ENCODE measurements at places on chromosomes 6 and 20.

DNA sequence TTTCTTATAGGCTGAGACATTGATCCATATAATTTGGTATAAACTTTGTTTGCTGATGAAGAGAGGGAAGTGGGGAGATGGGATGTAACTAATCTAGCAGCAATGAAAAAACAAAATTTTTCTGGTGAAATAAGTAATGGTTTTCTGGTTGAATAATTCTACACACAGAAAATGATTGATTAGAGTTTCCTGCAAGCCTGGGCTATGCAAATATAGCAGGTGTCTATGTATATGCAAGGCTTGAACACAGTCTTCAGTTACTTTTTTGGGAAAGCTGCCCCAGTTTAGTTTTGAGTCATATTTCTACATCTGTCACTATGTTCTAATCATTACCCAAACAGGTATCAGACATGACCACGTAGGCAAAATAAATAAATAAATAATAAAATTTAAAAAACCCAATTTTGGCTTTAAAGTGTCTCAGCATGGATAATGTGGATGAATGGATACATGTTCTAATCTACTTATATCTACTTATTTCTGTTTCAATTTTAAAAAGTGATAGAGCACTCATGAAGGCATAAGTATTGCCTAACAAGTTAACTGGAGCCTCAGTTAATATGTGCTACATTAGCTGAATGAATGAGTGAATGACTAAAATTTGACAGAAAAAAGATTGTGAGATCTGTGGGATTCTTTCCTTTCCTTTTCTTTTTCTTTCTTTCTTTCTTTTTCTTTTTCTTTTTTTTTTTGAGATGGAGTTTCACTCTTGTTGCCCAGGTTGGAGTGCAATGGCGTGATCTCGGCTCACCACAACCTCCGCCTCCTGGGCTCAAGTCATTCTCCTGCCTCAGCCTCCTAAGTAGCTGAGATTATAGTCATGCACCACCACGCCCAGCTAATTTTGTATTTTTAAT lies 37.2 kb upstream of the TFB1M start:
- DNase-seq = no peak

DNA sequence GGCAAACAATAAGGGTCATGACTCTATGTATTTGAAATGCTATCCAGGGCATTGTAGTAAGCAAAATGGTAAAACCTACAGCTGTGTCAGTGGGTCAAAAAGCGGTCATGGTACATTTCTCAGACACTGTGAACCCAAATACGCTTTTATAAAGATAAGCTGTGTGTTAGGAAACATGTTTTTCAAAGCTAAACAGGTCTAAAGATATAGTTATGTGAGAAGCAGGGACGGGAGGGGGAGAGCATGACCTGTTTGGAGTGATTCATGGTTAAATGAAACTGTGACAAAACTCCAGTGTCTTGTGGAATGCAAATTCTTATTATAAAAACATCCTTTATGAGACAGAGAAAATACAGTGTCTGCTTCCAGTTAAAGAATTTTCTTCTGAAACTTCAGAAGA lies 205.4 kb upstream of the BMP2 start:
- no peak for DNase-seq

DNA sequence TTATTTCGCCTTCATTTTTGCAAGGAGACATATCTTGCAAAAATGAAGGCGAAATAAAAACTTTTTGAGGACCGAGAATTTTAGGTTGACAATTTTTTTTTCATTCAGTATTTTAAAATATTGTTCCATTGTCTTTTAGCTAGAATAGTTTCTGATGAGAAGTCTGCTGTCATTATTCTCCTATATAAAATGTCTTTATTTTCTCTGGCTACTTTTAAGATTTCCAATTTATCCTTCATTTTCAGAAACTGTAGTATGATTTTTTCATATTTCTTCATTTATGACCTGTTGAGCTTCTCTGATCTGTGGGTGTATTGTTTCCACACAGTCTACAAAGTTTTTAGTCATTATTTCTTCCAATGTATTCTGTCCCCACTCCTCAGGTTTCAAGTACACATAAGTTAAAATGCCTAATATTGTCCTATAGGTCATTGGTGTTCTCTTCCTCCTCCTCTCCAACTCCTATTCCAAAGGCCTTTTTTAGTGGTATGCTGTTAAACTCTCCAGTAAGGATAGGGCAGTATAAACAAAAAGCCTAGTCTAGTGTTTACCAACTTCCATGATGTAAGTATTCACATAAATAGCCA lies 15.7 kb downstream of the AHI1 start:
- no peak for DNase-seq

DNA sequence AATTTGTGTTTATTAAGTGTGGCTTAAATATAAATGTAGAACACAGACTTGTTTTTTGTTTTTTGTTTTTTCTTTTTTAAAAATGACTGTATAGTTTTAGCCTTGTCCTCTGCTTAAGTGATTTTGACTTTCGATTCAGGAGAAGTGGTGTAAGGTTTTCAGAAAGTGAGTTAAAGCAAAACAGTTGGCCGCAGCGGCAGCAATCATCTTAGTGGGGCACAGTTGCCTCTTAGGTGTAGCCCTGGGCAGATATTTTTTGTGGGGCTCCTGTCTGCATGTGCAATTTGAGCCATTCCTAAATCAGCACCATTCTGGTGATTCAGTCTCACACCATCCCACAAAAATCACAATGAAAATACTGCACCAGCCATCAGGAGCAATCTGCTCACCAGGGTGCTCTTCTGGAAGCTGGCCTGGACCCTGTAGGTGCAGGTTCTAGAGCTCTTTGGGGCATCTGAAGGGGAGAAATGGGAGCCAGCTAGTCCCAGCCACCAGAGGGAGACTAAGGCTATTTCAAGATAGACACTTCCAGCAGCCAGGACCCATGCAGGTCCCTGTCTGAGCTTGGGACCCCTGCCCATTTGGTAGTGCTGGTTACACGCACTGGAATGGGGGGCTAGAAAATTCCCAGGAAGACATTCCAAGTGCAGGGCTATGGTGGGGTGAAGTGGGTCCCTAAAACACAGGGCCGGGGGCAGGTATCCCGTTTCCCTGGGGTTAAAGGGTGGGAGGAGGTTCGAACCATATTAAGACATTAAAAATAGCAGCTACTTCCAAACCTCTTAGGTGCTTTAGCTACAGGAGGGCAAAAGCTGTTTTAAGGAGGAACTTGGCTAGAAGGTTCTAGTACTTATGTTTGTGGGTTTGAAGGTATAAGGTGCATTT lies 156.6 kb downstream of the NFATC2 start:
- no peak for DNase-seq

- DNase-seq = no peak
Measured at GRCh38 chr20:24109008-24109407, 120.4 kb upstream of the GGTLC1 start.

DNA sequence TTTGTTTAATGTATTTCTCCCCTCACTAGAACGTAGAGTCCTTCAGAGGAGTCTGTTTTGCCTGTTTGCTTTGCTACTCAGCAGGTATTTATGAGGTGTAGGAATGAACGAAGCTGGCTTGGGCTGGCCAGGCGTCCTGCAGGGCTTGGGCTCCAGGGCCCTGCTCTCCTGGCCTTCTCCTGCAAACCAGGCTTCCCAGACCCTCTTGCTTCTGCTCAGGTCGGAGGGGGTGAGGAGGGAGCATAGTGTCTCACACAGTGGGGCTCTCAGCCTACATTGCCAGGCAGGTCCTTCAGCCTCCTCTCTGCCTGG lies 24.6 kb upstream of the MLN start:
- no peak for DNase-seq

DNA sequence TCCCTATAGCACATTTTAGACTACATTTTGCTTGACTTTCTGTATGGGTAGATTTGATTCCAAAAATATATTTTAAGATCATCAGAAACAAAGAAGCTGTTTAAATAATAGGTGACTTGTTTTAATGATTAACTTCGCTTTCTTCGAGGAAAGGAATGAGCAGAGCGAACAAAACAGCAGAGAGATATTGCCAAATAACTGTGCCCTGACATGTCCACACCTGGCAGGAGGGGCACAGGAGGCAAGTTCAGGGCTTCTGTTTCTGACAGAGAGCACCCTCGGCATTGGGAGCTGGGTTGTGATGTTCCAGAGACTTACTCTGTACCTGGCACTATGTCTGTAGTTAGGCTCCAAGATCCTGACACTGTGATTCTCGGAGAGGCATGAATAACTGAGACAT lies 155.7 kb upstream of the SASH1 start:
- no peak for DNase-seq

- no peak for DNase-seq
Measured at GRCh38 chr6:139944131-139944530, 569.7 kb upstream of the CITED2 start.

- DNase-seq = no peak
Measured at GRCh38 chr6:147933224-147933623, 409.4 kb upstream of the SASH1 start.

- DNase-seq = no peak
Measured at GRCh38 chr20:23362392-23363256, 642 bp downstream of the GZF1 start.

DNA sequence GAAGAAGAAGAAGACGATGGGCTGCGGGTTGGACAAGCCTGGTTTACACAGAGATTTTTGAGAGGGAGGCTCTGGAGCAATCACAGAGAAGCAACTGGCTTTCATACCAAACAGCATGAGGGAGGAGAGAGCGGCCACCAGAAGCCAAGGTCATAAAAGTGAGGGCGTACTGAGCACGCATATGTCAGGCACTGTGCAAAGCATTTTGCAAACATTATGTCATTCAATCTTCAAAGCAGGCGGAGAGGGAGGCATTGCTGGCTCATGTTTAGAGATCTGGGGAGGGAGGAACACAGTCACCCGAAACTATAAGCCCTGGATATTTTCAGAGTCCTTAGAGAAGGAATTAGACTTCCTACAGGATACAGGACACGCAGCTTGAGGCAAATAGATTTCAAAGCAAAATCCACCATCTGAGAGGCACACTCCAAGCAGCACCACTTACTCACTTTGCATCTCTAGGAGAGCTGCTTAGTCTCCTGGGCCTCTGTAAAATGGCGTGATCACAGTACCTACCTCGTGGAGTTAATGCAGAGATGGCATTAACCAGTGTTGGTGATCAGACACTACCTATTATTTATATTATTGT lies 24.6 kb downstream of the RAMACL start:
- no peak for DNase-seq

- DNase-seq = no peak
Measured at GRCh38 chr6:90293319-90293953, 3.2 kb downstream of the BACH2 start.

DNA sequence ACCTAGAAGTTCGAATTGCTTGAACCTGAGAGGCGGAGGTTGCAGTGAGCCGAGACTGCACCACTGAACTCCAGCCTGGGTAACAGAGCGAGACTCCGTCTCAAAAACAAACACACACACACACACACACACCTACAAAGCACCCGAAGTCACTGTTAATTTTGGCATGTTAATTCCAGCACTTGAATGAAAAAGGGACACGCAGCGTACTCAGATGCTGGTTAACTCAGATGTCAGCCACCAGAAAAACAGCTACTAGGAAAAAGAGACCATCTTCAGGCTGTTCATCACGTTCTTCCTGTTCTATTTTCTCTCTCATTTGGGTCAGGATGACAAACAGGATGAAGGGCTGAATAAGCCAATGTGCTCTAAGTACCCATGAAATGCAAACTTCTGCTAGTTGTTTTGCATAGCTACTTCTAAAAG lies 46.9 kb downstream of the BLOC1S5 start:
- DNase-seq = no peak

GRCh38 chr20:19659448-19659847 lies 98.6 kb upstream of the RIN2 start:
- no peak for DNase-seq

DNA sequence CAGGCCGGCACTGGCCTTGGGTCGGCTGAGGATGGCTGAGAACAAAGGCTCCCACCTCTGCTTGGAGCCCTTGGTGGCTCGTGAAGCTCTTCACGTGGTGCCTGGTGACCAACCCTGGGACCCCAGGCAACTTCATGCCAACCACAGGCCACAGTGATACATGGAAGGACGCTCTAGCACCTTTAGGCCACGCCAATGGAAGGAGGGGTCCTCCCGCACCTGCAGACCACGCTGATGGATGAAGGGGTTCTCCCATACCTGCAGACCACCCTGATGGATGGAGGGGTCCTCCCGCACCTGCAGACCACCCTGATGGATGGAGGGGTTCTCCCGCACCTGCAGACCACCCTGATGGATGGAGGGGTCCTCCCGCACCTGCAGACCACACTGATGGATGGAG lies 62.5 kb downstream of the ERMARD start:
- no peak for DNase-seq

DNA sequence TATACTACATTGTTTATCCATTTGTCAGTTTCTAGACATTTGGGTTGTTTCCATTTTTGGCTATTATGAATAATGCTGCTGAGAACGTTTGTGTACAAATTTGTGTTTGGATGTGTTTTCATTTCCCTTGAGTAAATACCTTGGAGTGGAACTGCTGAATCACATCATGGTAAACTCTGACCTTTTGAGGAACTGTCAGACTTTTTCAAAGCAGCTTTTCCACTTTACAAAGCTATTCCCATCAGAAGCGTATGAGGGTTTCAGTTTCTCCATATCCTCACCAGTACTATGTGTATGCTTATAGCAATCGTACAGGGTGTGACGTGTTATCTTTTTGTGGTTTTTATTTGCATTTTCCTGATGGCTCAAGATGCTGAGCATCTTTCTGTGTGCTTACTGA lies 103.7 kb downstream of the MYO6 start:
- DNase-seq = no peak

DNA sequence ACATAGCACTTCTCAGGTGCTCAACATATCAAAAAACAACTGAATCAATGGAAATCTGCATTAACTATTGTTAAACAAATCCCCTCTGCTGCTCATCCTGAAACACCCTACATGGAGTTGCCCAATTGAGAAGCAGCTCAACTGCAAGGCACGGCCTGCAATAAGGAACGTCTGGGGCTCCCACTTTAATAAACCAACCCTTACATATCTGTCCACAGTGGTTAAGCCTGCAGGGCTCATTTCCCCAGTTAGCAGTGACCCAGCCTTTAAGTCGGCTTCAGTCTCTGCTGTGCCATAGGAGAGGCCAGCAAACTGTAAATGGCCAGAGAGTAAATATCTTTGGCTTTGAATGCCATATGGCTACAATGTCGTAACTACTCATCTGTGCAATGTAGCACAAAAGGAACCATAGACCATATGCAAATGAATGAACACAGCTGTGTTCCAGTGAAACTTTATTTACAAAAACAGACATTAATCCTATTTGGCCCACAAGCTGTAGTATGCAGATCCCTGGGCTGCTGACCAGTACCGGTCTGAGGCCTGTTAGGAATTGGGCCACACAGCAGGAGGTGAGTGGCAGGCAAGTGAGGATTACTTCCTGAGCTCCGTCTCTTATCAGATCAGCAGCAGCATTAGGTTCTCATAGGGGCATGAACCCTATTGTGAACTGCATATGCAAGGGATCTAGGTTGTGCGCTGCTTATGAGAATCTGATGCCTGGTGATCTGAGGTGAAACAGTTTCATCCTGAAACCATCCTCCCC lies 522.7 kb upstream of the CDH4 start:
- DNase-seq = no peak
